ENCODE measurements at places on chromosomes 12 and 14.

- DNase-seq: no peak
Observed at GRCh38 chr14:101564819-101565698, 3.8 kb downstream of the DIO3 start.

DNA sequence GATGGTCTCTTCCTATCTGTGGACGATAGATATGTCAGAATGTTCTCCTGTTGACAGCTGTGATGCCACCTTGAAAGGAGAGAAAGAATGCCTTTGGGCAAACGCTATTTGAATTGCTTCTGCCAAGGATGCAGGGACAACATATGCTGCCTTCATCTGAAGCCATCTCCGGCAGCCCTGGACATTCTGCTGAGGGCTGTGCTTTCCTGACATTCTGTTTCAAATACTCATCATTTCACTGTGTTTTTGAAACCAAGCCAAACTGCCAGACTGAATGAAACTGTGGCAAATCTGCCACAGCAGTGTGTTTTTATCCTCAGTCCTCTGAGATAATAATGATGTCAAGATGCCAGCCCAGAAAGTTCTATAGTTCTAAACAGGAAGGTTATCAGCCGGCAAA, 85.8 kb upstream of the BCAT1 start:
- DNase-seq: no peak

- no peak for DNase-seq
Observed at GRCh38 chr12:63152321-63152700, 1.3 kb upstream of the AVPR1A start.

DNA sequence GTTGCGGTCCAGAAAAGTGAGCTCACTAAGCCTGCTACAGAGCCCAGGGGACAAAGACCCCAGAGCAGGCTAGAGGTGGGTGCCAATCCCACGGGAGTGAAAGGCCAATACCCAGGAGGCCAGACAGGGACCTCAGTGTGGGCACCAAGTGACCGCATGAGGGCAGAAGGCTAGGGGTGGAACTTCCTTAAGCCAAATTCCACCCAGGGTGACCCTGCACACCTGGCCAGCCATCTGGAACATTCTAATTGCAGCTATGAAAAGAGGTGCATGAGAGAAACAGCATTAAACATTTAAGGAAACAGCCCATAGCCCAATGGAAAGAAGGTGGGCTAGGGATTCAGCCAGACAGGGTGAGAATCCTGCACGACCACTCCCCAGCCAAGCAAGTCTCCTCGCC, 19.4 kb downstream of the GLTP start:
- no peak for DNase-seq

DNA sequence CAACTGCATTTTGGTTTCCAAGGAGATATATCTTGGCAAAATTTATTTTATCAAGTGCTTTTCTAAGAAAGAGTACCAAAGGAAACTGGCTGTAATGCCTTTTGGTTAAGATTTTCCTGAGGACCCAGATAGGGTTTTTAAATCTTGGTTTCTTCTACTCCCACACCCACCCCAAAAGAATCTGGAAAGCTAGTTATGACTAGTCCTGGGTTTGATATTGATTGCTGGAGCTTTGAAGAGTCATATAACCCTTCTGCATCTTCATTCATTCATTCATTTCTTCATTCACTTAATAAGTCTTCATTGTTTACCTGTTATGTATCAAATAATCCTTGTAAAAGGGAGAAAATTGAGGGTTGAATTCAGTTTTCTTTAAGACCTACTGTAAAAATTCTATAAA, 425.2 kb downstream of the PCNX1 start:
- DNase-seq: no peak

DNA sequence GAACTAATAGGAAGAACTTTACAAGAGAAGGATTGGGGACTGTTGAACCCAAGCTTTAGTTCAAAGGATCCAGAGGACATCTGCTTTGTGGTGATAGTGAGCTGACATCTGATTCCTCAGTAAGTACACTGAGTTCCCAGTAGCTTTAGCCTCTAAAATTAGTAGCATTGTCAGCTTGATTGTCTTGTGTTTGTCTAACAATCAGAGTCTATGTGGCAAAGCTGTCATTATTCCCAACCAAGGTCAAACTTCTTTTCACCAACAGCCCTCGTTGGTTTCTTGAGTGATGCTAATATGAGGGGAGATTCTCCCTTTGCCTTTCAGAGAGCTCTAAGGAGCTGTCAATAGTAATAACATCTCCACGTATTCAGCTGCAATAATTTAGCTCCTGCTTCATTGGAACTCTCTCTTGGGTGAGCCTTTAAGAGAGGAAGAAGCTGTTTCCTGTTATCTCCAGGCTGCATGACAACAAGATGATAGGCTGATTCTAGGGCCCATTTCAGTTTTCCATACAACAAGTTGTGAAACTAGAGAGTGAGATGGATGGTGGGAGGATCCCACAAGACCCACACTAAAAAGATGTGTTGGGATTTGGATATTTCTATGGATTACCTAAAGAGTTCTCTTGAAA, 46.7 kb downstream of the TGFB3 start:
- DNase-seq: no peak

DNA sequence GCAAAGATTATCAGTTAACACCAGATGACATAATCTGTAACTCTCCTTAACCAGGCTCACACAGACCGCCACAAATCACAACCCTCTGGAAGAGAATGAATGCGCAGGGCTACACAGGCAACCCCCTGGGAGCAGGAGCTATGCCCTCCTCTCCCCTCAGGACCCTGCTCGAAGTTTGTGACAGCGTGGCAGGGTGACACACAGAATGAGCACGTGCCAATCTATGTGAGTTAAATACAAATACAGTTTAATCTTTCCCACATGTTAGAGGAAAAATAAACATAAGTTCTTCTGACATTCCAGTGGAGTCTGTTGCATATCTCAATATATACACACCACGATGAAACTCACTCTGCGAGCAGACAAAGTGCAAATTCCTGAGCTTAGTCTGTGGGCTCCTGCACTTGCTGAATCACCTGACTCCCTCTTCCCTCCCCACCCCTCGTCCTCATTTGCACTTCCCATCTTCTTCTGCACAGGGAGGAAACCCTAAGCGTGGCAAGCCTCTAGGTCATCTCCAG, 37.6 kb downstream of the BCAT1 start:
- no peak for DNase-seq

GRCh38 chr12:51391283-51392123, at the start of gene GALNT6:
GALNT6 (minus strand) TSS chr12:51391406; CDS start chr12:51379781, 11,625 bp downstream.
- peak; percentile 74 for DNase-seq

GRCh38 chr12:94674835-94675234, 24.5 kb upstream of the TMCC3 start:
- no peak for DNase-seq

GRCh38 chr12:76820888-76821482, 57.1 kb downstream of the ZDHHC17 start:
- DNase-seq: peak; percentile 9

GRCh38 chr12:75315518-75315917, 14.6 kb downstream of the CAPS2 start:
- no peak for DNase-seq

DNA sequence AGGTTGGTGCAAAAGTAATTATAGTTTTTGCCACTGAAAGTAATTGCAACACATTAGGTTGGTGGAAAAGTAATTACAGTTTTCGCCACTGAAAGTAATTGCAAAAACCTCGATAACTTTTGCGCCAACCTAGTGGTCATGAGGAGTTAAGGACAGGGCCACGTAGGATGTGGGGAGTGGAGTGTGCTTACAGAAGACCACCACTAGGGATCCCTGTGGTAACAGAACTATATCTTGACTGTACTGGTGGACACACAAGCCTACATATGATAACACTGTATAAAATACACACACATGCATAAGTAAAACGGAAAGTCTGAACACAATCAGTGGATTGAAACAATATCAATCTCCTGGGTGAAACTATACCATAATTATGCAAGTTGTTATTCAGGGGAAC, 187.4 kb upstream of the ABCD2 start:
- DNase-seq: peak; percentile 56

GRCh38 chr14:30620178-30620577, 1.9 kb upstream of the SCFD1 start:
- DNase-seq: peak; percentile 54

GRCh38 chr12:96172981-96173380, 21.2 kb upstream of the ELK3 start:
- no peak for DNase-seq

GRCh38 chr14:29161593-29161992, 395.0 kb downstream of the FOXG1 start:
- DNase-seq: no peak

Data from NAMALWA (cell line).